Stimulated activated CD8-positive, alpha-beta memory T cell treated with anti-CD3 and anti-CD28 coated beads, Interleukin-4, amount 100 ng/mL, for 48 hours (primary cell): ENCODE measurements at places on chromosomes 16 and 17.

GRCh38 chr16:85090181-85090580, 22.1 kb downstream of the CIBAR2 start:
- no peak for DNase-seq

GRCh38 chr17:74235040-74235581, 21.7 kb downstream of the TTYH2 start:
- DNase-seq, result no peak

- no peak for DNase-seq
Observed at GRCh38 chr17:40556198-40556661, 9.0 kb downstream of the CCR7 start.

DNA sequence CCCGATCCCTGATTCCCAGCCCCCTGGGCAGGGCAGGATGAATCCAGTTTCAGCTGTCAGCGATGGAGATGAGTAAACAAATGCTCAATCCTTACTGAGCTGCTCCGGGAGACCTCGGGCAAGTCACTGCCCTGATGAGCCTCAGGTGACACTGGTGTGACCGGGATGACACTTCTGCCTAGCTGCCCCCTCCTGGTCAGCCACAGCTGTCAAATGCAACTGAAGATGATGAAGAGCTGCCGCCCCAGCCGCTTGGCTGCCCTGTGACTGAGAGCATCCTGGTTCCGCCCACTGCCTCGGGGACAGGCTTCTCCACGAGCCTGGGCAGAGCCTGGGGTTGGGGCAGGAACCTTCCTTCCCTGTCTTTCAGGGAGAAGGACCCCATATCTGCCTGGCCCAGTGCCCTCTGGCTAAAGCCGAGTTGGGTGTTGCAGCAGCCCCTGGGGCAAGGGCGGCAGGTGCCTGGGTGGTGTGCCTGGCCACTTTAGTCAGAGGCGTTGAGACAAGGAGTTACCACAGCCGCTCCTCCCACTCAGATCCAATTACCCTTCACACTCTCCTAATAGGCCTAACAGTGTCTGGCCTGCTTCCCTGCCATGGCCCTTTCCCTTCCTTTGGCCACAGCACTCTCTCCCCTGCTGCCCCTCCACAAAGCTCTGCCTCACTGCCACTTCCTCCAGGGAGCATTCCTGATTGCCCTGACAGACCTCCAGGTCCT, 5.5 kb downstream of the CCL17 start:
- no peak for DNase-seq

- no peak for DNase-seq
Observed at GRCh38 chr16:56823081-56823733, 41.8 kb upstream of the SLC12A3 start.
